IMR-90 (cell line): ENCODE measurements at places on chromosomes 13 and 19. TPM values are rescaled to one million over a fixed set of nuclear protein-coding genes. Genes with fewer than 3 reads are reported as not detected.

Gene GPALPP1
- total RNA-seq: 10.6 and 25.3 TPM in 2 replicates

Gene IRGC
- not detected in 2 replicates for total RNA-seq

Gene CBLC
- total RNA-seq: not detected in 2 replicates

Gene RNASEH2A
- total RNA-seq: 44.6 and 45.5 TPM in 2 replicates

DNA sequence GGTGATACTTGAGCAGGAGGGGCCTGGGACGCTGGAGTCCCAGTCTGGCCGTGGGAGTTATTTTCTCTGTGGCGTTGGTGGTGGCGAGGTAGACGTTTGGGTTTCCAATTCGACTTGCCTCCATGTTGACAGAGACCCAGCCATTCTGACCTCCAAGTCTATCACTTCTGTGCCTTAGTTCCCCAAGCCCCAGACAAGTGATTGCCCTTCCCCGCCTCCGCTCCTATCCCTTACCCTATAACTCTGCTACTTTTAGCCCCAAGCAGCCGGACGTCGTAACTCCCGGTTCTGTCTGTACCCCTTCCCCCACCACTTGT is 549 bp downstream of the TIMM50 start:
- H3K27me3 ChIP-seq: no peaks in the 10 kb centered on the region
- peak overlapping the region; percentile 67 for H3K27ac ChIP-seq
- peak overlapping the region; percentile 75 for H3K4me3 ChIP-seq
- DNase-seq: no peak
- H3K4me1 ChIP-seq: peaks cover 9% of the 10 kb centered on the region

DNA sequence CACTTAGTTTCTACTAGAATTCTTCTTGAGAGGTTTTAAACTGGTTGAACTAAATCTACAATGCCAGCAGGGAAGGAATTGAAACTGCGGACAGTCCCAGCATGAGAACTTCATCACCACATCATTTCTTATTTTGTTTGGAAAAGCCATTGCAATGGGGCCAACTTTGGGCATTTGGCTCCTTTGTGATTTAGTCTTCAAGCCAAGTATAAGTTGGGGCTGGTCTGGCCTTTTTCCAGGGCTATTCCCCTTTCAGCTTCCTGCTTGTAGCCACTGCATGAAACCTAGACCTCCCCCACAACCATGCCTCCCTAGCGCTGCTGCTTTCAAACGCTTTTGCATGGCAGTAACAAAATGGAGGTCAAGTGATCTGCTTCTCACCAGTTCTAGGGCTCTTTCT is 142.3 kb downstream of the RGCC start:
- H3K4me1 ChIP-seq: peaks cover 12% of the 10 kb centered on the region
- 0 out of 2 replicates have a peak, but pooled peaks cover 4% of the 10 kb centered on the region for H3K36me3 ChIP-seq
- no peaks in the 10 kb centered on the region for H3K27me3 ChIP-seq
- DNase-seq: no peak
- H3K27ac ChIP-seq: no peak overlapping the region

DNA sequence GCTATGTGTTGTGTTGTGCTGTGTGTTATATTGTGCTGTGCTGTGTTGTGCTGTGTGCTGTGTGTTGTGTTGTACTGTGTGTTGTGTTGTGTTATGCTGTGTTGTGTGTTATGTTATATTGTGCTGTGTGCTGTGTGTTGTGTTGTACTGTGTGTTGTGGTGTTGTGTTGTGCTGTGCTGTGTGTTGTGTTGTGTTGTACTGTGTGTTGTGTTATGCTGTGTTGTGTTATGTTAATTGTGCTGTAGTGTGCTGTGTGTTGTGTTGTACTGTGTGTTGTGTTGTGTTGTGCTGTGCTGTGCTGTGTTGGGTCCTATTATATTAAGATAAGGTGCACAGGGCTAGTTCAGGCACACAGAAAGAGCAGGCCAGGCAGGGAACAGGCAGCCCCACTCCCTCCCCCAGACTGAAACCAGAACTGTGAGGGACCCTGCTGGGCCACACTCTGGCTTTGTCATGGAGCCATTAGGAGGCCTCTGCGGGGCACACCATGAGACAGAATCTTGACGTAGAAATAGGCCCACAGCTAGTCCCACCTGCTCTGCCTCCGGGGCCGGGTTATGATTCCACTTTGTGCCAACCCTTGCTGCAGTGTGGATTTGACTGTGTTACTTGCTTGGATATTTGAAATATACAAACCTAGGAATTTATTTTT is 12.1 kb downstream of the SOX1 start:
- no peak for DNase-seq
- H3K36me3 ChIP-seq: no peaks in the 10 kb centered on the region
- peaks cover 17% of the 10 kb centered on the region for H3K27me3 ChIP-seq
- no peak overlapping the region for H3K4me3 ChIP-seq

DNA sequence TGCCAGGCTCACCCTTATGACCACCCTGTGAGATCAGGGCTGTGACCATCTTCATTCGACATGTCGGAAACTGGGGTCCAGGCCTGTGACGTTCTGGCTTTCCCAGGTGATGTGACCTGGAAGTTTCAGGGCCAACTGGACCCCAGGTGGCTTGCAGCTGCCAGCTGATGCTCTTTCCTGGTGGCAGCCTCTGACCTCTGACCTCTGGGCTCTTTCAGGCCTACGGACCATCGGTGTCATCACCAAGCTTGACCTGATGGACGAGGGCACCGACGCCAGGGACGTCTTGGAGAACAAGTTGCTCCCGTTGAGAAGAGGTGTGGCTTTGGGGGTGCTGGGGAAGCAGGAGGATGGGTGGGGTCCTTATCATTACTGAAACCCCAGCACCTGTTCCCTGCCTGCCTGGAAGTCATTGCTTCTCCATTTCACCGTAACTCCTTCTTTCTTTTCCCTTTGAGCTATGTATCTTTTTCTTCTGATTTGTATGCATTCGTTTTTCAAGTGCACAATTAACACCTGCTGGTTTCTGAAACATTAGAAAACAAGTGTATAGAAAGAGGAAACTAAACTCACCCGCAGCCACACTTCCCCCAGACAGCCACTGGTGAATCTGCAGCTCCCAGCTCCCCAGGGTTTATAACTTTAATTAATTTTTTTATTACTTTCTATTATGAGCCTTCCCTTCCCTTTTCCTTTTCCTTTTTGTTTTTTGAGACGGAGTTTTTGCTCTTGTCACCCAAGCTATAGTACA is 58.9 kb downstream of the TMED1 start:
- H3K27me3 ChIP-seq: no peaks in the 10 kb centered on the region
- H3K36me3 ChIP-seq: peaks cover 56% of the 10 kb centered on the region
- H3K4me3 ChIP-seq: no peak overlapping the region
- no peaks in the 10 kb centered on the region for H3K4me1 ChIP-seq

GRCh38 chr19:47210689-47211316 is 20.2 kb downstream of the BBC3 start:
- peak; percentile 80 for DNase-seq
- peak overlapping the region; percentile 90 for H3K27ac ChIP-seq
- H3K4me1 ChIP-seq: peaks cover 21% of the 10 kb centered on the region
- no peak overlapping the region for H3K4me3 ChIP-seq
- no peaks in the 10 kb centered on the region for H3K27me3 ChIP-seq

GRCh38 chr13:40082639-40083038 is 427.2 kb downstream of the COG6 start:
- H3K4me1 ChIP-seq: no peaks in the 10 kb centered on the region
- H3K4me3 ChIP-seq: no peak overlapping the region
- H3K27ac ChIP-seq: no peak overlapping the region
- no peak for DNase-seq
- H3K27me3 ChIP-seq: no peaks in the 10 kb centered on the region
- H3K36me3 ChIP-seq: no peaks in the 10 kb centered on the region

- H3K36me3 ChIP-seq: no peaks in the 10 kb centered on the region
- H3K4me3 ChIP-seq: no peak overlapping the region
- H3K27ac ChIP-seq: no peak overlapping the region
- H3K4me1 ChIP-seq: no peaks in the 10 kb centered on the region
- H3K27me3 ChIP-seq: no peaks in the 10 kb centered on the region
Observed at GRCh38 chr13:99055281-99055680, 77.4 kb upstream of the DOCK9 start.
